Transverse colon (tissue), 4 donors: ENCODE measurements at places on chromosomes 3 and 15. TPM values are rescaled to one million over a fixed set of nuclear protein-coding genes. Genes with fewer than 3 reads are reported as not detected.

The STAB1 gene
- 42.6 TPM for total RNA-seq

The MEGF11 gene
- total RNA-seq, result not detected

The TP63 gene
- total RNA-seq, result not detected

The GOLGA6A gene
- not detected for total RNA-seq

The GASK1A gene
- 5.9 TPM for total RNA-seq

The PGBD4 gene
- total RNA-seq, result 1.1 TPM

The CADPS gene
- 22.7 TPM for total RNA-seq

The RFTN1 gene
- total RNA-seq, result 6.7 TPM

The GOLGA8N gene
- total RNA-seq, result 7.0 TPM

The ABCC5 gene
- total RNA-seq, result 168 TPM

The NTRK3 gene
- 2.8 TPM for total RNA-seq

The SPINK8 gene
- total RNA-seq, result not detected

The GPR160 gene
- 195 TPM for total RNA-seq

The GABRA5 gene
- total RNA-seq, result not detected

The NSUN3 gene
- 10.3 TPM for total RNA-seq

The TRIM69 gene
- 14.9 TPM for total RNA-seq

The COL8A1 gene
- 2.6 TPM for total RNA-seq

The OR5H14 gene
- not detected for total RNA-seq

The ATP10A gene
- 3.5 TPM for total RNA-seq

The ERC2 gene
- 0.41 TPM for total RNA-seq

The FAM43A gene
- 110 TPM for total RNA-seq

The SATB1 gene
- total RNA-seq, result 85.3 TPM

The SLC6A11 gene
- not detected for total RNA-seq

The PIK3CB gene
- 98.4 TPM for total RNA-seq

The CHDH gene
- total RNA-seq, result 38.4 TPM

The SV2B gene
- 10.3 TPM for total RNA-seq

The PP2D1 gene
- not detected for total RNA-seq

The KLHL40 gene
- not detected for total RNA-seq

The DNAH12 gene
- total RNA-seq, result not detected

The TRH gene
- total RNA-seq, result not detected

The XIRP1 gene
- 6.0 TPM for total RNA-seq

The TP53BP1 gene
- 25.1 TPM for total RNA-seq

The MST1 gene
- 15.1 TPM for total RNA-seq
